Ascending aorta (tissue), 2 donors: ENCODE measurements at places on chromosomes 2 and 18. TPM values are rescaled to one million over a fixed set of nuclear protein-coding genes. Genes with fewer than 3 reads are reported as not detected.

DNA sequence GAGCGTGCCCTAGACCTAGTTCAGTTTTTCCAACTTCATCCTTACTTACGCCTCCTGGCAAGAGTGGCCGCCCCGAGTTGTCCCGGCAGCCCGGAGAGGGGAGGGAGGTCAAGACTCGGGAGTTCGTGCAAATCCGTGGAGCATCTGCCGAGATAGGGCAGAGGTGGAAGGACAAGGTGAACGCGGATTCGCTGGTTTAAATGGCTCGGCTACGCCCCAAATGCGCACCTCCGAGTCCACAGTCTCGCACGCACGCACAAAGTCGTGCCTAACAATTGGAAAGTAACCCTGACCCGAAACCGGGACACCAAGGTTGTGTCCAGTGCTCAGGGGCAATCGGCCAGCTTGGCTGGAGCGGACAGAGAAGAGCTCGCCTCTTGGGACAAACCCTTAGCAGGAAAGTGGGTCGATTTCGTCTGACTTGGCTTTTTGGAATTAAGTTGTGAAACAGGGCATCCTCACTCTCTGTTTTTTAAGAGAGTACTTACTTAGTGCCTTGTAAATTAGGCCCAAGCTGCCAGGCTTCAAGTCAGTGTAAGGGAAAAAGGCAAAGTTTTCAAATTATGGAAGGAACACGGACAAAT, 726 bp upstream of the SS18 start:
- peak; percentile 81 for DNase-seq
- no peaks in the 10 kb centered on the region for H3K4me1 ChIP-seq
- H3K27ac ChIP-seq = peak overlapping the region; percentile 99
- peak overlapping the region; percentile 94 for H3K4me3 ChIP-seq
- H3K36me3 ChIP-seq = peaks cover 6% of the 10 kb centered on the region

GRCh38 chr2:108079736-108080135, 93.4 kb downstream of the SLC5A7 start:
- H3K27me3 ChIP-seq = no peaks in the 10 kb centered on the region
- no peak for DNase-seq
- no peaks in the 10 kb centered on the region for H3K36me3 ChIP-seq
- no peaks in the 10 kb centered on the region for H3K4me1 ChIP-seq
- no peak overlapping the region for H3K4me3 ChIP-seq

DNA sequence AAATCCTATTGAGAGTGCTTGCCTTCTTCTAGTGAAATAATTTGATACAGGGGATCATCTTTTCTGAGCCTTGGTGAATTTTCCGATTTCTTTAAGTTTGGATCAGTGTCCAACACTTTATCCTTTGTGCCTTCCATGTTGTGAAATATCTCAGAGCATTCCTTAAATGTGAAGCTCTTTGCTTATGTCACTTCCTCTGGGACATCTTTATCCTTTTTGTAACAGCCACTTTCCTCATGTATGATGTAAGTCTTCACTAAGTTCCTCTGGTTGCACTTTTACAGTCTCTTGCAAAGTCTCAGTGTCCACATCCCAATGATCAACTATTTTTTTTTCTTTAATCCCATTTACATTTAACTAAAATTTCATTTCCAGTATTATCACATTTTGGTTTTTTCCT, 254.2 kb downstream of the EN1 start:
- no peak overlapping the region for H3K27ac ChIP-seq
- DNase-seq = no peak
- H3K4me1 ChIP-seq = no peaks in the 10 kb centered on the region
- no peaks in the 10 kb centered on the region for H3K27me3 ChIP-seq

The TMEM247 gene
- not detected for total RNA-seq

DNA sequence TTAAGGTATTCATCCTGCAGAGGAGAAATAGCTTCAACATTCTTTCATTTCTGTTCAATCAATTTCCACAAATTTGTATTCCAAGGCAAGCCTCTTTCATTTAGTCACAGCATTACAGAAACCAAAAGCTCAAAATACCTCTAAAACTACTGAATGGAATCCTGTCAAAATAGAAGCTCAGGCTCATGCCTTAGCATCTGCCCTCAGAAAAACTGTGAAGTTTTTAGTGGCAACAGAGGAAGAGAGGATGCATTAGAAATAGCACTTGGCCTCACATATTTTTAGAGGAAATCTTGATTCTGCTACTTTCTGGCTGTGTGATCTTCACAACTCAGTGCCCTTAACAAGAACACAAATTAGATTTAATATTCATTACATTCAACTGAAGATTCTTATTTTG, 69.1 kb upstream of the GALNT13 start:
- no peaks in the 10 kb centered on the region for H3K27me3 ChIP-seq
- DNase-seq = no peak
- no peaks in the 10 kb centered on the region for H3K4me1 ChIP-seq
- no peak overlapping the region for H3K4me3 ChIP-seq
- H3K27ac ChIP-seq = no peak overlapping the region

GRCh38 chr18:48891721-48892120, 59.0 kb downstream of the SMAD7 start:
- H3K36me3 ChIP-seq = no peaks in the 10 kb centered on the region
- no peak overlapping the region for H3K27ac ChIP-seq
- H3K4me3 ChIP-seq = no peak overlapping the region
- no peaks in the 10 kb centered on the region for H3K27me3 ChIP-seq

GRCh38 chr2:177281400-177282180, 17.1 kb upstream of the NFE2L2 start:
- no peak overlapping the region for H3K4me3 ChIP-seq
- DNase-seq = no peak
- no peaks in the 10 kb centered on the region for H3K36me3 ChIP-seq
- peak overlapping the region; percentile 71 for H3K27ac ChIP-seq
- peaks cover 26% of the 10 kb centered on the region for H3K4me1 ChIP-seq
- H3K27me3 ChIP-seq = no peaks in the 10 kb centered on the region

DNA sequence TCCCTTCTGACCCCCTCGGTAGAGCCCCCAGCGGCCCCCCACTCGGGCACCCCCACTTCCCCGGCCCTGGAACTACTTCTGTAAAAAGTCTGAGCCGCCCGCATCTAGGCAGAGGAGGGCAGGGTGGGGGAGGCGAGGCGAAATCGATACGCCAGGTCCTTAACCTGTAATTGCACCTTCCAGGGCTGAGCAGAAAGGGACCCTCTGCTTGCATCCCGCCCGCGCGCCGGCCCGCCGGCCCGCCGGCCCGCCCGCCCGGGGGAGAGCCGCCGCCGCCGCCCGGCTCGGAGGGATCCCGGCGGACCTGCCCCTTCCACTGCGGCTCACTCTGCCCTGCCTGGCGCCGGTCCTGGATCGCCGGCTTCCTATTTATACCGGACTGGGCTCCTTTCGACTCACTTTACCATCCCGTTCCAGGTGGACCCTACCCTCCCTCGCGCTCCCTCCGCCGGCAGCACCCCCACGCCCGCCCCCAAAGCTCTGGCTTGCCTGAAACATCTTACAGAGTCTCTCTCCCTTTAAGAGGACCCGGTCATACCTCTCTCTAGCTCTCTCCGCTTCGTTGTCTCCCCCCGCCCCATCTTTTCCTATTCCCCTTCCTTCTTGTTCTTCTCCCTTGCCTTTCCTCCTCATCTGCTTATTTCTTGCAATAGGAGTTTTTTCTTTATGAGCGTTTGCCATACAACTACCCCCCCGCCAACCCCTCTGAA, 797 bp downstream of the KLHL14 start:
- H3K27me3 ChIP-seq = peaks cover 15% of the 10 kb centered on the region
- H3K36me3 ChIP-seq = no peaks in the 10 kb centered on the region
- no peaks in the 10 kb centered on the region for H3K4me1 ChIP-seq
- no peak overlapping the region for H3K27ac ChIP-seq
- no peak for DNase-seq

The EPC2 gene
- total RNA-seq = 6.5 TPM

- no peaks in the 10 kb centered on the region for H3K27me3 ChIP-seq
- no peaks in the 10 kb centered on the region for H3K4me1 ChIP-seq
- H3K27ac ChIP-seq = no peak overlapping the region
These were observed 27.1 kb downstream of the C2orf76 start for GRCh38 chr2:119339562-119339923.

The TUBA3D gene
- not detected for total RNA-seq

GRCh38 chr2:134402410-134402809, 148.5 kb downstream of the MGAT5 start:
- no peak for DNase-seq
- H3K36me3 ChIP-seq = no peaks in the 10 kb centered on the region
- H3K4me1 ChIP-seq = peaks cover 8% of the 10 kb centered on the region

DNA sequence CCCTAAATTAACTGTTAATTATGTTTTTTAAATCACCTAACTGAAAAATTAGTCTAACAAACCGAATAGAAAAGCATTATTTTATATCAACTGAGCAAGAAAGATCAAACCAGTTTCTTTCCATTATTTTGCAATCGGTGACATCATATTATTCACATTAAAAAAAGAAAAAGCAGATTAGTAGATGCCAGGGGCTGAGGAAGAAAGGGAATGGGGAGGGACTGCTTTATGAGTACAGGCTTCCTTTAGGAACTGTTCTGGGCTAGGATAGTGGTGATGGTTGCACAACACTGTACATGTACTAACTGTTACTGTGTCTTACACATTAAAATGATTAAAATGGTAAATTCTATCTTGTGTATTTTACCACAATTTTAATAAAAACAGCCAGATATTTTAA, 59.3 kb downstream of the COBLL1 start:
- H3K4me1 ChIP-seq = peaks cover 5% of the 10 kb centered on the region
- H3K27ac ChIP-seq = peak overlapping the region; percentile 28
- H3K27me3 ChIP-seq = no peaks in the 10 kb centered on the region
- no peak for DNase-seq

The GKN2 gene
- total RNA-seq = 0.75 TPM

GRCh38 chr18:63302220-63302619, 17.3 kb downstream of the BCL2 start:
- peak overlapping the region; percentile 6 for H3K27ac ChIP-seq
- no peaks in the 10 kb centered on the region for H3K36me3 ChIP-seq

DNA sequence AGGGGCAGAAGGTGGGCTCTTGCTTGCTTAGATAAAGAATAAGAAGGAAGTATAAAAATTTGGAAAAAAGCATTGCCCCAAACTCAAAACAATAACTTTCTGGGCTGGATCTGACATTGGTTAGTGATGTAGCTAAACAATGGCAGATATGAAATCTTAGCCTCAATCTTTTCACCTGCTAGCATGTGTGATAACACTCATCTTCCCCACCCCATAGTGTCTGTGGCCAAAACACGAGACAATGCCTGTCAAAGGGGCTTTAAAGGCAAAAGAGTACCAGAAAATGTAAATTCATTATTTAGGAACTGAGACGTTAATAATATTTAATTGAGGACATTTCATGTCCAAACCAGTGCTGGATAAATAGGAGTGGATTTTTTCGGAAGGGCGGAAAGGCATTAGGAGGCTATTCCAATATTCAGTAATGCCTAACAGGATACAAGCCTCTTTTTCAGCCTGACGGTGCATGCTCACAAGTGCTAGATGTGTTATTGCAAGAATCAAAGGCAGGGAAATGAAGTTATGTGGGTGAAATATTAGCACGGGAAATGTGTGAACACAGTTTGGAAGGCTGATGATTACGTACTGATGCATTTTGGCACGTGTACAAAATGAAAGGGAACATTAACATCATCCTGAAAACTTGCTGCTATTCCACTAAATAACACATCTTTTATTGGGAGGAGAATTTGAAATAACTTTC, 395.7 kb downstream of the GALR1 start:
- no peak overlapping the region for H3K4me3 ChIP-seq
- no peaks in the 10 kb centered on the region for H3K36me3 ChIP-seq
- H3K27ac ChIP-seq = no peak overlapping the region
- no peaks in the 10 kb centered on the region for H3K27me3 ChIP-seq
- no peak for DNase-seq

DNA sequence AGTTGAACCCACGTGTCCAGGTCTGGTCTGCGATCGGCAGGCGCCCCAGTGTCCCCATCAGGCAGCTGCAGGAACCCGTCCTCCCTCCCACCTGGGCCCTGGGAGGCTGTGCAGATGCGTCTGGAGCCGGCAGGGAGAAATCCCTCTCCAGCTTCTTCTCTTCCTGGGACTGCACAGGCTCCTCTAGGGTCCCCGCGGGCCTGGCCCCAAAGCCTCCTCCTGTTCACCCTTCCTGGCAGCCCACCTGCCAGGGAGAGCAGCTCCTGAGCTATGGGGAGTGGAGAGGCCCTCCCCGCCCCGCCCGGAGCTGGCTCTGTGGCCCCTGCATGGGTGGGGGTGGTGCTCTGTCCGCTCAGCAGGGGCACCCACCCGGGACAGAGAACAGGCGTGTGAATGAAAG, 179.2 kb upstream of the ALKAL2 start:
- H3K4me3 ChIP-seq = no peak overlapping the region
- H3K4me1 ChIP-seq = no peaks in the 10 kb centered on the region
- H3K27me3 ChIP-seq = peaks cover 9% of the 10 kb centered on the region
- H3K36me3 ChIP-seq = no peaks in the 10 kb centered on the region

DNA sequence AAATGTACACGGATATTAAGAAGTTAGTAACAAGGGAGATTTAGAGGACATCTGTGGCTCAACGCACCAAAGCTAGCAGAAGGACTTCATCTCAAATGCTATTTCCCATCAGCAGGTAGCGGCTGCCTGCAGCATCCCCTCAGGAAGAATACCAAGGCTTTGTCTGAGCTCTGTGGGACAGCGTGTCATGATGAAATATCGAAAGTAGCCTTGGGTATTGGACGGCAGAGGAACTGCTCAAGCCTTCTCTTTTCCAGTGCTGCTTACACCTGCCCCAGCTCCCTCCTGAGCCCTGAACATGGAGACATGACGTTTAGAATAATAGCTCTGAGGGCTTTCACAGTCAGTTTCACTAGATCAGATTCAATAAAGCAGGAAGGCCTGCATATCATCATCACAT, 241.6 kb downstream of the SUCLG1 start:
- H3K4me3 ChIP-seq = no peak overlapping the region
- H3K27me3 ChIP-seq = no peaks in the 10 kb centered on the region
- H3K4me1 ChIP-seq = no peaks in the 10 kb centered on the region
- no peak overlapping the region for H3K27ac ChIP-seq

DNA sequence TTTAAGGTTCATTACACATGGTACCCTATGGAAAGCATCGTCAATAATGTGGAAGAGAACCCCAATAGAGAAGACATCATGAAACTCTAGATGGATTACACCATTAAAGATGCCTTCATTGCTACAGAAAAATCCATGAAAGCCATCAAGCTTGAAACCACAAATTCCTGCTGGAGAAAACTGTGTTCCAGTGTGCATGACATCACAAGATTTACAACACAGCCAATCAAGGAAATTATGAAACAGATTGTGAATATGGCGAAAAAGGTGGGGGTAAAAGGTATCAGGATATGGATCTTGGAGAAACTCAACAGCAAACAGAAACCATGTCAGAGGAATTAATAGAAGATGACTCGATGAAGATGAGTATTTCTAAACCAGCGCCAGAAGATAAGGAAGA, 200.0 kb downstream of the SLC4A10 start:
- no peaks in the 10 kb centered on the region for H3K4me1 ChIP-seq
- H3K27ac ChIP-seq = no peak overlapping the region
- no peaks in the 10 kb centered on the region for H3K27me3 ChIP-seq
- no peak for DNase-seq
